ENCODE measurements at places on chromosomes 1 and 21. TPM values are rescaled to one million over a fixed set of nuclear protein-coding genes. Genes with fewer than 3 reads are reported as not detected.
A peak's percentile ranks its signal among the peaks of the same experiment; 100 is the strongest.

GRCh38 chr1:66176832-66177231, 357.1 kb upstream of the SGIP1 start:
- H3K27ac ChIP-seq = no peak overlapping the region
- no peak overlapping the region for H3K4me3 ChIP-seq
- H3K27me3 ChIP-seq = no peaks in the 10 kb centered on the region
- H3K4me1 ChIP-seq = peaks cover 33% of the 10 kb centered on the region
- DNase-seq = no peak

GRCh38 chr1:225554216-225554812, 98.6 kb downstream of the ENAH start:
- H3K36me3 ChIP-seq = peaks cover 40% of the 10 kb centered on the region
- H3K4me3 ChIP-seq = no peak overlapping the region
- no peaks in the 10 kb centered on the region for H3K4me1 ChIP-seq
- no peaks in the 10 kb centered on the region for H3K27me3 ChIP-seq
- no peak for DNase-seq

DNA sequence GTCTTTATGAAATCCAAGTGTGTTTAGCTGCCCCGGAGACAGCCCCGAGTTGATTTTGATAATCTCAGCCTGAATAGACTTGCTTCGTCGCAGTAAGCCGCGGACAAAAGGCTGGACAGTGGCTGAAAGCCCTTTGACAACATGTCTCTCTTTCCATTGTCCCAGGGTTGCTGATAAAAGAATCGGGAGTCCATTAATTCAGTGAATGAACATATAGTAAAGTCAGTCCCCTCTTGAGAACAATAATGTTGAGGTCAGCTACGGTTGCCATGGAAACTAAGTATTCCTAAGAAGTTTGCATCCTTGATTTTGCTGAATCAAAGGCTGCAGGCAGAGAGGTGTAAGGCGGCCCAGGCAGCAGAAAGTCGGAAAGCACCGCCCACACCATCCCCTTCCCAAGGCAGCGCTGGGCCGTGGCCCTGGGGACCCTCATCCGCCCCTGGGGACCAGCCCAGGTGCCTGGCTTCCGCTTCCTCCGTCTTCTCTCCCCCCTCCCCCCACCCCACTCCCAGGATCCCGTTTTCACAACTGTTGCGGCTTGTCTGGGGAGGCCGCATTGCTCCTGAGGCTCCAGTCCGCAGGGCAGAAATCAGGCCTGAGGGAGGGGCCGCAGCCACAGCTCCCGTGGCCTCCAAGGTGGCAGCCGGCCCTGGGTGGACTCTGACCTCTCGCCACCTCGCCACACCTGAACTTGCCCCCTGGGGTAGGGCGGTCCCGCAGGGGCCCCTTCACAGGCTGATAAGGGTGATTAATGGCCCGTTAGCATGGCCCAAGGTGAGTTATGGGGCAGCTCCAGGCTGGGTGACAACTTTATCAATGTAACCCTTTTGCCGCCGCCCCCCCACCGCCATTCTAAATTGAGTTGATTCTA, 180.9 kb downstream of the PRDM16 start:
- DNase-seq = peak; percentile 53
- H3K4me3 ChIP-seq = peak overlapping the region; percentile 41
- peaks cover 44% of the 10 kb centered on the region for H3K4me1 ChIP-seq
- H3K27ac ChIP-seq = peak overlapping the region; percentile 71
- H3K36me3 ChIP-seq = no peaks in the 10 kb centered on the region

Gene EXTL1
- 7.6 TPM for total RNA-seq

DNA sequence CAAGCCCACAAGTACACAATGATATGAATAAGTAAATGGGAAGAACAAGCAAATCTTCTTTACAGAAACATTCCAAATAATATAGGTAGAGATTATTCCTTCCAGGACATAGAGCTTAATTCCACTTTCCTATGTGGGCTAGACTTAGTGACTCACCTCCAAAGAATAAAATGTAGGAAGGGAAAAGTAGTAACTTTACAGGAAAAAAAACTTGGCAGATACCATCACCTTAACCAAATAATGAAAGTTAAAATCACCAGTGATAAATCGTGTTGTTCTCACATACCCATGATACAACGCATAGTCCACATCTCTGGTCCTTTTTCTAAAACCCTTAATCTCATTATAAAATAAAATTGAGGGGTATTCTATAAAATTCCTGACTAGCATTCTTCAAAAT, 260.8 kb downstream of the SPATA17 start:
- H3K4me3 ChIP-seq = no peak overlapping the region
- no peak overlapping the region for H3K27ac ChIP-seq
- no peak for DNase-seq
- no peaks in the 10 kb centered on the region for H3K4me1 ChIP-seq
- H3K36me3 ChIP-seq = no peaks in the 10 kb centered on the region

Gene FCRLB
- 0.40 TPM for total RNA-seq

Gene PTCH2
- total RNA-seq = 2.0 TPM

Data from neural crest cell (in vitro differentiated cells).